ENCODE measurements at places on chromosomes 4 and X.

DNA sequence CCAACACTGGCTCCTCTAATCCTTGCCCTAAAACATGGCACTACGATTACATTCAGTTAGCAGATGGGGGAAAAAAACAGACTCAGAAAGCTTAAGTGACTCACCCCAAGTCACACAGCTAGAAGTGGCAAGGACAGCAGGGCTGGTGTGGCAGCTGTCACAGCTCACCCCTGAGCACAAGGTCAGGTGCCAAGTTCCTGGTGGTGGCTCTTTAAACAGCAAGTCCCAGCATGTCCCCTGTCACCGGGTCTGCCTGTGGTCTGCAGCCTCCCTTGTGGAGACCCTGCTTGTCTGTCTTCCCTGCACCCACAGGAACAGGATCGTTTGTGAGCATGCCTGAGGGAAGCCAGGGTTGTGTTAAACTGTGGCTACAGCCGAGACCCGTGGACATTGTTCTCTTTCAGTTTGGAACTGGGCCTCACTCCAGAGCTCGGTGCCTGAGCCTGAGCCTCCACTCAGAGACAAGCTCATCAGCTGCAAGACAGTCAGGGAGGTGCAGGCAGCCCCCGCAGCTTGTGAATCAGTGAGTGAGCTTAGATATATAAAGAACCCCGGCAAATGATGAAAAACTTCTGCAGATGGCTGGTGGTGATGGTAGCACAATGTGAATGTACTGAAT is 260.8 kb downstream of the BCOR start:
- DNase-seq, result no peak

GRCh38 chrX:39418254-39418704 is 617.0 kb downstream of the MID1IP1 start:
- no peak for DNase-seq

GRCh38 chr4:56149591-56149990 is 200.8 kb downstream of the CEP135 start:
- peak; percentile 31 for DNase-seq

DNA sequence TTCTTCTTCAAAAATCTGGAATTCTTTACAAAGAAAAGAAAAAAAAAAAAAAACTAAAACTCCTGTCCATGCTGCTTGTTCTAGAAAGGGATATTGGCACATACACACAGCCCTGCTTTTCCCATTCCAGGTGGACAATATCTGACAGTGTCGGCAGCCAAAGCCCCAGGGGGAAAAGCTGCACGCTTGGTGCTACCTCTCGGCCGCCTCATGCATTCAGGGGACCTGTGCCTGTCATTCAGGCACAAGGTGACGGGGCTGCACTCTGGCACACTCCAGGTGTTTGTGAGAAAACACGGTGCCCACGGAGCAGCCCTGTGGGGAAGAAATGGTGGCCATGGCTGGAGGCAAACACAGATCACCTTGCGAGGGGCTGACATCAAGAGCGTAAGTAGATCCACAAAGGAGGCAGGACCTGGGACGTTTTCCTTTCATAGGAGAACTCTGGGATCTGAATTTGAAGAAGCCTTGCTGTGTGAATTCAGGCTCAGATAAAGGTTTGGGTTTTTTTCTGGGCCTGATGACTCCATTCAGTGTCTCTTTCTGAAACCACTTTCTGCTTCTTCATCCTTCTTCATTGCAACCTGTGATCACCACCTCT is 71.9 kb downstream of the NPNT start:
- DNase-seq, result no peak

DNA sequence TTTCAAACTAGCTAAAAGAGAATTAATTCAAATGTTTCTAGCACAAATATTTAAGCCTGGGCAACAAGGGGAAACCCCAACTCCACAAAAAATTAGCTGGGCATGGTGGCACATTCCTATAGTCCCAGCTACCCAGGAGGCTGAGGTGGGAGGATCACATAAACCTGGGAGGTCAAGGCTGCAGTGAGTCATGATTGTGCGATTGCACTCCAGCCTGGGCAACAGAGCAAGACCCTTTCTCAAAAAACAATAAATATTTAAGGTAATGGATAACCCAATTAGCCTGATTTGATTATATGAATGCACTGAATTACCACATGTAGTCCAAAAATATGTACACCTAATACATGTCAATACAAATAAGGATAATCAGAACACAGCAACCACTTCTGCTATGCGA is 14.3 kb downstream of the RCHY1 start:
- no peak for DNase-seq

- no peak for DNase-seq
These were observed 17.2 kb downstream of the NKX6-1 start for GRCh38 chr4:84481860-84482245.

- DNase-seq, result no peak
These were observed at the start of gene RASSF6 for GRCh38 chr4:73620115-73620792. TSS of gene RASSF6 (minus strand) at chr4:73620436. CDS start at chr4:73611795, 8,641 bp downstream.

- no peak for DNase-seq
These were observed 34.4 kb upstream of the SLC34A2 start for GRCh38 chr4:25621027-25621930.

- DNase-seq, result no peak
These were observed 56.3 kb downstream of the MSN start for GRCh38 chrX:65723706-65724105.

GRCh38 chrX:81229901-81230300 is 28.0 kb downstream of the SH3BGRL start:
- no peak for DNase-seq
